Neural crest cell (in vitro differentiated cells): ENCODE measurements at places on chromosomes 11 and 22. TPM values are rescaled to one million over a fixed set of nuclear protein-coding genes. Genes with fewer than 3 reads are reported as not detected.
A peak's percentile ranks its signal among the peaks of the same experiment; 100 is the strongest.

OR5A1 gene
- total RNA-seq, result not detected in 2 replicates

GRCh38 chr22:36358533-36359469 lies 29.0 kb downstream of the MYH9 start:
- peaks cover 46% of the 10 kb centered on the region for H3K4me1 ChIP-seq
- H3K4me3 ChIP-seq, result peak overlapping the region; percentile 6
- H3K27ac ChIP-seq, result peak overlapping the region; percentile 22

DNA sequence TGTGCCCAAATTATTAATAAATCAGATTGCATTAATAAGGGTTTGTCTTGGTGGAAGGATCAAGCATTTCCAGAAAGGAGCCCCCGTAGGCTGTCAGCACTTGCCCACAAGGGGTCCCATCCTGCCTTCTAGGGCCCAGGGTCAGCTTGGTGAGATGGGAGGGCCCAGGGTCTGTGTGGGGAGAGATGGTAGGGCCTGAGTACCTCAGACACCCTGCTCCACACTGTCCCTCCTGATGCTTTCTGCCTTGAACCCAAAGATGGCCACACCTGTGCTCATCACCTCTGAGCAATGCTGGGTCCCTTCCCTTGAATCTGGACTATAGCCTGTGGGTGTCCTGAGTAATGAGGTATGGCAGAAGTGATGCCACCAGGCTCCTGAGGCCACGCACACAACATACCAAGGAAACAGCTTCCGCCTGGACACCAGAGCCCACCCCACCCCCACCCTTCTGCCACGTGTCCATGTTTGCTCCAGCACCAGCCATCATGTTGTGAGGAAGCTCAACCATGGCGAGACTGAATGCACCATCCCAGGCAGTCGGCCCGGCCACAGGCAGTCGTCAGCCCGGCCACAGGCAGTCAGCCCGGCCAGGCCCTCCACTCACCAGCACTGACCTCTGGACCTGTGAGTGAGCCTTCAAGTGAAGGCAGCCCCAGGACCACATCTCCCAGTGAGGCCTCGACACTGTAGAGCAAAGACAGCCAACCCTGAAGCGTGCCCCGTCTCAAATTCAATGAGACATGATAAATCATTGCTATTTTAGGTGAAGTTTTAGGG lies 6.8 kb downstream of the BET1L start:
- no peak for DNase-seq
- H3K4me1 ChIP-seq, result no peaks in the 10 kb centered on the region
- H3K27me3 ChIP-seq, result no peaks in the 10 kb centered on the region
- no peak overlapping the region for H3K27ac ChIP-seq
- H3K36me3 ChIP-seq, result no peaks in the 10 kb centered on the region

NNMT gene
- 0.82 and 1.5 TPM in 2 replicates for total RNA-seq

DNA sequence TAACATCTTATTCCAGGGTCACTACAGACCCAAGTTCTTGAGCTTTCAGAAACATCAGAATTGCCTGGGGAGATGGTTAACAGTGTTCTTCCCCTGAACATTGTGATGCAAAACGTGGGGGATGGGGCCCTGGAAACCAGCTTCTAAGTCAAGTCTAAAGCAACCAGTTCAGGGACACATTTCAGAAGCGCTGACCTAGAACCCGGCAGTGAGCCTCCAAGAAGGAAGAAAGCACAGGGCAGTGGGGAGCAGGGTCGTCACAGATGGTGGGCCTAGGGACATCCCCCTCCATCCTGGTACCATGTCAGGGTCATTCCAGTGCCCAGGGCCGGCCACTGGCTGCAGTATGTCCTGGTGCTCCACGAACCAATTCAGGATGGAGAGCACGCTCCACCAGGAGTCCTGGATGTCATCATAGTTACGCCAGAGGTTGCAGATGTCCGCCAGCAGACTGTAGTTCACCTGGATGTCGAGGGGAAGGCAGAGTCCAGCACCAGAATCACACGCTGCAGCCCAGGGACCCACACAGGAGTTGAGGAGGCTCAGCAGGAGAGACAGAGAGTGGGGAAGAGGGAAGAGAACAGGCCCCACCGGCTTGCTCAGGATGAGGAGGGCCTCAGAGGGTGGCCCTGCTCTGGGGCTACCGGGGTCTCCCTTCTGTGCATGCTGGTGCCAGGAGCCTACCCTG lies 5.0 kb downstream of the NAGA start:
- H3K27me3 ChIP-seq, result no peaks in the 10 kb centered on the region
- peaks cover 11% of the 10 kb centered on the region for H3K36me3 ChIP-seq
- H3K4me1 ChIP-seq, result peaks cover 21% of the 10 kb centered on the region
- peak overlapping the region; percentile 39 for H3K4me3 ChIP-seq

GRCh38 chr11:1994121-1994520 lies 3.5 kb downstream of the H19 start:
- H3K4me1 ChIP-seq, result no peaks in the 10 kb centered on the region
- H3K27me3 ChIP-seq, result no peaks in the 10 kb centered on the region
- no peak overlapping the region for H3K4me3 ChIP-seq
- no peaks in the 10 kb centered on the region for H3K36me3 ChIP-seq
- no peak overlapping the region for H3K27ac ChIP-seq
- no peak for DNase-seq

DNA sequence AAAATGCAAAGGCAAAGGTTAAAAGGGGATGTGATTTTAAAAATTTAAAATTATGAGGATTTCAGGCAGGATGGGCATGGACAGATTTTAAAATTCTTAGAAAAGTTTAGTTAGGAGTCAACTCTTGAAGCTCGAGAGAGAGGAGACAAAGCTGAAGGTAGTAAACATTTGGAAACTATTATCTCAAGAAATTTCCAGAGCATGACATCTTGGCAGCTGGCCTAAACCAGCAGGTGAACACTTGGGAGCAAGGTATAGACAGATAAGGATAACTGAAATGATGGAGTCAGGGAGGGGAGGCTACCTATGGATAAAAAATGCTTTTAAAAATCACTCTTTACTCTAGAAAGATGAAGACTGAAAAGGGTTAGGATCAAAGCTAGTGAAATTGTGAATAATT lies 13.7 kb downstream of the POU2AF3 start:
- H3K4me1 ChIP-seq, result no peaks in the 10 kb centered on the region
- no peak for DNase-seq
- no peak overlapping the region for H3K27ac ChIP-seq
- H3K27me3 ChIP-seq, result peaks cover 27% of the 10 kb centered on the region

DNA sequence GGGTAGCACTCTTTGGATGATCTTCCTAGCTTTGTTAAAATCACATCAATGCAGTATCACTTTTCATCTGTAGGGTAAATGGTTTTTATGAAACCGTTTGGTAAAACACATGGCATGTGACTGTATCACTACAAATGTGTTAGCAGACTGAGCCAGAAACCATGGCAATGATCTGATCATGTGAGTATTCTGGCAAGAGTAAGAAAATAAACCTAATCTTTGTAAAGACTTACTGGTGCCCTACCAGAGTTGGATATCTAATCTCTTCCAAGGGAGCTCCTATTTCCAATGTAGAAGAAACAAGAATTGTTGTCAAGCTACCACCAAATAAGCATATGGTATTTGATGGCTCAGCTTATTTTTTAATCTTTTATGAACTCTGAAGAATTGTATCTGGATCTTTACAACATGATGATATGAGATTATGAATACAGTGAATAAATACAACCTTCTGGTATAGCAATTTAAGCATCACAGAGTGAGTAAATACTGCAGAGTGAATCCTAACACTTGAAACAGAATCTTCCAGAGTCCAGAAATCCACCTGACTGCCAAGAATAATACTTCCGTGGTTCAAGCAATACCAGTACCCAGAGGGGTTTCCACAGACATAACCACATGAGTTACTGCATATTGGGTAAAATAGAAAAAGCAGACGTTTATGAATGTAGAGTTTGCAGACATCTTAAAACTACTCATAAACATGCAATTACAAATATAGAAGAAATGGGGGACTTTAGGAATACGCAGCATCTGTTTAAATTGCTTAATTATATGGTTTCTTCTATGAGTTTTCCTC lies 238.8 kb downstream of the TTC28 start:
- peaks cover 44% of the 10 kb centered on the region for H3K4me1 ChIP-seq
- DNase-seq, result no peak
- H3K36me3 ChIP-seq, result no peaks in the 10 kb centered on the region
- no peak overlapping the region for H3K27ac ChIP-seq

- DNase-seq, result no peak
- H3K27ac ChIP-seq, result no peak overlapping the region
- peaks cover 17% of the 10 kb centered on the region for H3K27me3 ChIP-seq
- H3K36me3 ChIP-seq, result no peaks in the 10 kb centered on the region
Observed at GRCh38 chr11:116534270-116534975, 238.4 kb downstream of the BUD13 start.

MUC6 gene
- not detected in 2 replicates for total RNA-seq

- no peaks in the 10 kb centered on the region for H3K36me3 ChIP-seq
- no peak overlapping the region for H3K27ac ChIP-seq
- no peaks in the 10 kb centered on the region for H3K27me3 ChIP-seq
- DNase-seq, result no peak
- H3K4me3 ChIP-seq, result no peak overlapping the region
Observed at GRCh38 chr11:21771097-21771496, 421.8 kb upstream of the ANO5 start.

DNA sequence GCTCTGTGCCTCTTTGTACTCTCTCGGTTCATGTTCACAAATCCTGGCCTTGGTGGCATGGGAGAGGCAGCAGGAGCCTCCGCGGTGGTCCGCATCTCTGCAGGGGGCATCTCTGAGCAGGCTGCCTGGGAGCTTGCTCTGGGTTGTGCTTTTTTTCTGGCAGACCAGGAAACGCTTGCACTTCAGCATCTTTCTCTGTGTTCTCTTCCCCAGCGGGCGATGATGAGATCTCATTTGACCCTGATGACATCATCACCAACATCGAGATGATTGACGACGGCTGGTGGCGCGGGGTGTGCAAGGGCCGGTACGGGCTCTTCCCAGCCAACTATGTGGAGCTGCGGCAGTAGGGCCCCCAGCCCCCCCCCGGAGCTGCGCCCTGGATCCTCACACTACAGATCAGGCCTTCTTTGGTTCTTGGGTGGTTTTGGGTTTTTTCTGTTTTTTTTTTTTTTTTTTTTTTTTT lies 36.5 kb downstream of the CTTN start:
- H3K4me1 ChIP-seq, result no peaks in the 10 kb centered on the region
- H3K4me3 ChIP-seq, result no peak overlapping the region
